ENCODE measurements at places on chromosomes 1 and 21. TPM values are rescaled to one million over a fixed set of nuclear protein-coding genes. Genes with fewer than 3 reads are reported as not detected.

GPR161 gene
- 10.4 TPM for total RNA-seq

ARHGEF2 gene
- 53.6 TPM for total RNA-seq

HHAT gene
- total RNA-seq, result 33.5 TPM

DNM3 gene
- 1.2 TPM for total RNA-seq

LRRC7 gene
- 0.05 TPM for total RNA-seq

CYP2J2 gene
- 4.3 TPM for total RNA-seq

OVAAL gene
- total RNA-seq, result not detected

MORN1 gene
- total RNA-seq, result 9.4 TPM

ETV3L gene
- total RNA-seq, result not detected

IL20 gene
- total RNA-seq, result not detected

DIO1 gene
- not detected for total RNA-seq

ODR4 gene
- total RNA-seq, result 27.1 TPM
